ENCODE measurements at places on chromosomes 6 and 20.

DNA sequence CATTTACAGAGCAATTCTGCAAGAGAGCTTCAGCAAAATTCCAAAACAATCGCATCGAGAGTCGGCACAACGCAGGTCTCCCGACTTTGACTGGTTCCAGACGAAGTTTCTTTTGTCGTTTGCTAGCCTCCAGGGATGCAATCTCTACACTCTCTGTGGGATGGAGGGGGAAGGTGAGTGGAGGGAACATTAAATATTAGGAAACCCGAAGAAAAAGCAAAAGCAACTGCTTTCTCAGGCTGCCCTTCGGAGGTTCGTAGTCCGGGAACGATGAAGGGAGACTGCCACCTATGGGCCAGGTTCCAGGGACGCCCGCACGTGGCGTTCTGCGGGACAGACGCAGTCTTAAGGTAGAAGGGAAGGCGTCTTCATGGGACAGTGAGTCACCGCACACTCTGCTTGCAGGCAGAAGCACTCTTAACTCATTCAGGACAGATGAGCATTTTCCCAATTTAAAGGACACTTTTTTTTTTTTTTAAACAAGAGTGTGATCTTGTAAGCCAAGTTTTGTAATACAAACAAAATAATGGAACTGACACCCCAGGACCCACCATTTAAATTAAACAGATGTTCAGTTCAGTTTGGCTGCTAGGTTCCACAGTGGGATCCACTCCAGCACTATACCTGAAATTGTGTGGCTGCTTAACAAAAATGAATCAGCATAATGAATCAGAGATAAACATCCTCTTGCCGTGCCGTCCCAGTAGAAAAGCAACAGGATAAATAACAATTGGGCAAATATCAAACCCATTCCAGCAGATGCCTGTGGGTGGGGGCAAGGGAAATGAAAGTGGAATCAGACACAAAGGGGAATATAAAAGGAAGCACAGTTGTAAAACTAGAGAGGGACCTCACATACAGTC lies 65.8 kb upstream of the ARMC2 start:
- peak; percentile 8 for DNase-seq

- DNase-seq: no peak
Measured at GRCh38 chr20:5919626-5920544, 30.4 kb downstream of the TRMT6 start.

GRCh38 chr6:34412643-34413214 lies 13.1 kb downstream of the RPS10 start:
- DNase-seq: no peak

DNA sequence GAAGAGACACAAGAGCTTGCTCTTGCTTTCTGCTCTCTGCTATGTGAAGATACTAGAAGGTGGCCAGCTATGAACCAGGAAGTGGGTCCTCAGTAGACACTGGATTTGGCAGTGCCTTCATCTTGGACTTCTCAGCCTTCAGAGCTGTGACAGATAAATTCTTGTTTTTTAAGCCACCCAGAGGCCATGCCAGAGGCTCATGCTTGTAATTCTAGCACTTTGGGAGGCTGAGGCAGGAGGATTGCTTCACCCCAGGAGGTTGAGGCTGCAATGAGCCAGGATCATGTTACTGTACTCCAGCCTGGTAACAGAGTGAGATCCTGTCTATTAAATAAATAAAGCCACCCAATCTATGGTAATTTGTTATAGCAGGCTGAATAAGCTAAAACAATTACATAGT lies 185.5 kb upstream of the SALL4 start:
- no peak for DNase-seq

DNA sequence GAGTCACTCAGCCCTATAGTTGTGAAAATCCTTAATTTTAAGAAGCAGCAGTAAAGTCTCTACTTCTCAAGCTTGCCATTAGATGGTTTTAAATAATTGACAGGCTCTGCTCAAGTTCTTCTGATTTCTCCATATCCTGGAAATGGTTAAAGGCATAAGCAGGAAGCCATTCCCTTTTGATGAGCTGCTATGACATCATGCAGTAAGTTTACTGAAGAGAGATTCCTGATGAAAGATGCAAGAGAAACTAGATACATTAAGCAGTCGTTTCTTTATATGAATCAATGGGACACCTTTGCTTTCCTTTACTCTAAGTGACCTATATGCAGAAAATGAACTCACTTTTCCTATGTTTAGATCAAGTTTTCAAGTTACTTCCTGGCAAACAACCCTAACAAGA lies 9.8 kb downstream of the POPDC3 start:
- DNase-seq: no peak

DNA sequence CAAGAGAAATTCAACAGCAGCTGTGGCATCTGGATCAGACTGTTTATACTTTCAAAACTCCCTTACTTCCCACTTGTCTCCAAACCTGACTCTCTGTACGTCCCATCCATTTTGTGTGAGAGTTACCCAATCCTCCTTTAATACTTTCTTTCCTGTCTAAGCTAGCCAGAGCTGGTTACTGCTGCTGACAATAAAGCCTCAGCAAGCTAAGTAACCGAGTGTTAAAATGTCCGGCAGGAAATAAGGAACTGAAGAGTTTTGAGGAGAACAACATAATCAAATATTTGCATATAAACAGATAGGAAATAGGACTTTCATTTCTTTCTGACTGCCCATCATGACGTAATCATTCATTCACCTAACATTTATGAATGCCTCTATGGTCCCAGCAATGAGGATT lies 11.6 kb downstream of the TMEM30A start:
- no peak for DNase-seq

DNA sequence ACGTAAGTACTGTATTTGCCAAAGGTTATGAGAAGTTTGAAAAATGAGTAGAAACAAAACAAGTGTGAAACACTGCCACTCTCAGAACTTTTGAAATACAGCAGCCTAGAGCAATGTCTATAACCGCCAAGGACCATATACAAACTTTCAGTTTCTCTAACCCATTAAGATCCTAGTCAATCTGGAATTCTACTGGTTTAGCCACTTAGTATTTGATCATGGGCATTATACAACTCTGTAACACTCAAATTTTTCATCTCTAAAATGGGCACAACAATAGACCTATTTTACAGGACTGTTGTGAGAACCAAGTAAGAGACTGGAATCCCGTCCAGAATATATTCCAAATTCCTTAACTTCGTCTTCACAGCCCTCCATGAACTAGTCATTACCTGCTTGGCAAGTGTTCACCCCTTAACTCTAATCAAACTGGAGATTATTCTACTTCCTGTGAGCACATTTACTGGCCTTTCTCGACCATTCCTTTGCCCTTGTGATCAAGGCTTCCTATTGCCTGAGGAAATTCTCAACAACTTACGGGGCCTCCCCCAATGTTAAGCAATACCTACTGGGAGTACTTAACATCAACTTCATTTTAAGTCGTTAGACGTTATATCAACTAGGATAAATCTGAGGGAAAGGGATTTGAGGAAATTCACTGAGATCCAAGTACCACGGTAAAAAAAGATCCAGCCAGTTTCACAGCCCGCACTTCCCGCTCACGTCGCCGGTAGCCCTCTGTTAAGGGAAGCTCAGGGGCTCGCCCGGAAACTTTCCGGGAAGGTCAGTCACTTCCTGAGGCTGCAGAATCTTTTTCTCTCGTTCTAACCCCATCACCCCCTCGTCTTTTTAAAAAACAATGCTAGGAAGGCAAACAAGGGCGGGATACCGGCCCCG lies 1.1 kb downstream of the EIF2S2 start:
- no peak for DNase-seq

GRCh38 chr6:6319952-6320811 lies at the start of gene F13A1:
F13A1 (minus strand) TSS chr6:6320662; CDS start chr6:6318664, 1,998 bp downstream.
- no peak for DNase-seq

- no peak for DNase-seq
Measured at GRCh38 chr6:90715093-90715655, 128.3 kb upstream of the MAP3K7 start.

DNA sequence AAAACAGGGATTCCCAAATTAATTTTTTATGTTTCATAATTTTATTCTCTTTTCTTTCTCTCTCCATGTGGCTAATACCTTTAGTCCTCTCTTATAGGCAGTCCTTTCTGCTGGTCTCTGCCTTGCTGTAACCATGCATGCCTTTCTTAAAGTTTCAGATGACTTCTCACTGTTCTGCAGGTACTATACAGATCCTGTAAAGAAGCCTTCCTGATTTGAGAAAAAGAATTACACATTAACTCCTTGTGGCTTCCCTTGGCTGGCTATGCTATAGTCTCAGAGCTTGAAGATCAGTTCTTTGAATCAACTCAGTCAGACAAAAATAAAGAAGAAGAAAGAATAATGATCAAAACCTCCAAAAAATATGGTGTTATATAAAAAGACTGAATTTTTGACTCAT lies 7.3 kb upstream of the GPR63 start:
- no peak for DNase-seq

DNA sequence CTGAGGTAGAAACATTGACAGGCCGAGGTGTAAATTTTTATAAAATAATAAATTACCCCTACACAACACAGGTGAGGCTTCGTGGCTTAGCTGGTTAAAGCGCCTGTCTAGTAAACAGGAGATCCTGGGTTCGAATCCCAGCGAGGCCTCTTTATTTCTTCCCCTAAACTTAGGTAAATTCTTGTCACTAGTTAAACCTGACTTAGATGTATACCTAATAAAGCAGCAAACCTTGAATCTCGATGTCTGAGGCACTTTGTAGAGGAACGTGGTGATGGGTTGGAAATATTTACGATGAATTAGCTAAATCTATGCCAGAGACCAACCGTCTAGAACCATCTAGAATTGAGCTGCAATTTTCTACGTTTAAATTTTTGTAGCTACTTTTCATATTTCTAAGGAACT lies 185.6 kb downstream of the OR2B2 start:
- DNase-seq: no peak

DNA sequence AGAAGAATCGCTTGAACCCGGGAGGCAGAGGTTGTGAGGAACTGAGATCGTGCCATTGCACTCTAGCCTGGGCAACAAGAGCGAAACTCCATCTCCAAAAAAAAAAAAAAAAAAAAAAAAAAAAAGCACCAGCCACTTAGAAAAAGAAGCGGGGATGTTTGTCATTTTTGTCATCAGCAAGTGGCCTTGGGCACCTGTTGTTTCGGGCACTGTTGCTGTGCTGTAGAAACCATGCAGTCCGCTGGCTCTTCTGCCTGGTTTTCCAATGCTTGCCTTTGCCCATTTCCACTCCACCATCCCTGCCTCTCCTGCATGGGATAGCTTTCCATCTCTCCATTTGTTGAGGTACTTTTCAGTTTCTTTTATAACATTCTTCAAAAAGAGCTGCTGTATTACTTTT lies 129.3 kb downstream of the ARID1B start:
- no peak for DNase-seq

DNA sequence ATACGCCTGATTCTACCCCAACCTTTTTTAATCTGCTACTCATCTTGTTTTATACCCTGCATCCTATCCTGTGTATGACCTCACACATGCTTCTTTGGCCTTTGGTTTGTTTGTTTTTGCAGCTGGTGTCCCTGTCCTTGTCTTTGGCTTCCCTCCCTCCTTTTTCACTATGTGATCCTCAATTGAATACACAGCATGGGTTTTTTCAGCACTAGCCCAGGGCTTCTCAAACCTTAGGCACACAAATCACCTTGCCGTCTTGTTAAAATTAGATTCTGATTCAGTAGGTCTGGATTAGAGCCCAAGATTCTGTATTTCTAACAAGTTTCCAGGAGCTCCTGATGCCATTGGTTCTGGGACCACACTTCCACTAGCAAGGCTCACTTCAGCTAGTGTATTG lies 321.5 kb upstream of the MAN1A1 start:
- DNase-seq: no peak

- no peak for DNase-seq
Measured at GRCh38 chr20:53708129-53708968, 114.7 kb upstream of the ZNF217 start.

- no peak for DNase-seq
Measured at GRCh38 chr20:7967199-7967844, 27.1 kb upstream of the HAO1 start.

DNA sequence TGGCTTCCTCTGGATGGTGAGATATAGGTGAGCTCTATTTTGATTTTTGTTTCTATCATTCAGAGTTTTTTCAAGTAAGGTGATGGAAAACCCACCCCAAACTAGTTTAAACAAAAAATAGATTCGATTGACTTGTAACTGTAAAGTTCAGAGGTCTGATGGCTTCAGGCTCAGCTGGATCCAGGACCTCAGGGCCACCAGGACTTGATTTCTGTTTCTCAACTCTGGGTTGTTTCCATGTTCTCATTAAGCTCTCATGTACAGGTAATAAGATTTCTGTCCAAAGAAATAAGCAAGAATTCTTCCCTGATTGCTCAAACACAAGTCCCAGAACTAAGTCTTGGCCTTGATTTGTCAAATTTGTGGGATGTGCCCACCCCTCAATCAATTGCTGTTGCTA lies 67.0 kb downstream of the DLGAP4 start:
- no peak for DNase-seq

- no peak for DNase-seq
Measured at GRCh38 chr6:159464816-159465215, 228.2 kb downstream of the SOD2 start.

DNA sequence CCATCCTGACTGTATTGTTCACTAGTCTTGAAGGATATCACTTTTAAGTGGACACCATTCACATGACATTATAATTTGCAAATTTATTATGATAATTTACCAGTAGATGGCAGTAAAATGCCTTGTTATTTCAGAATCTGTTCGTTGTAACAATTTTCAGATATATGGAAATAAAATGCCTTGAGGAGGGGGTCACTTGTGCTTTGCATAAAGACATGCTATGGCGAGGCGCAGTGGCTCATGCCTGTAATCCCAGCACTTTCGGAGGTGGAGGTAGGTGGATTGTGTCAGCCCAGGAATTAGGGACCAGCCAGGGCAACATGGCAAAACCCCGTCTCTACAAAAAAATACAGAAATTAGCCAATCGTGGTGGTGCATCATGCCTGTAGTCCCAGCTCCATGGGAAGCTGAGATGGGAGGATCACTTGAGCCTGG lies 9.0 kb upstream of the NCOA6 start:
- peak; percentile 58 for DNase-seq

- DNase-seq: no peak
Measured at GRCh38 chr6:35496036-35496840, 641 bp downstream of the TEAD3 start.

DNA sequence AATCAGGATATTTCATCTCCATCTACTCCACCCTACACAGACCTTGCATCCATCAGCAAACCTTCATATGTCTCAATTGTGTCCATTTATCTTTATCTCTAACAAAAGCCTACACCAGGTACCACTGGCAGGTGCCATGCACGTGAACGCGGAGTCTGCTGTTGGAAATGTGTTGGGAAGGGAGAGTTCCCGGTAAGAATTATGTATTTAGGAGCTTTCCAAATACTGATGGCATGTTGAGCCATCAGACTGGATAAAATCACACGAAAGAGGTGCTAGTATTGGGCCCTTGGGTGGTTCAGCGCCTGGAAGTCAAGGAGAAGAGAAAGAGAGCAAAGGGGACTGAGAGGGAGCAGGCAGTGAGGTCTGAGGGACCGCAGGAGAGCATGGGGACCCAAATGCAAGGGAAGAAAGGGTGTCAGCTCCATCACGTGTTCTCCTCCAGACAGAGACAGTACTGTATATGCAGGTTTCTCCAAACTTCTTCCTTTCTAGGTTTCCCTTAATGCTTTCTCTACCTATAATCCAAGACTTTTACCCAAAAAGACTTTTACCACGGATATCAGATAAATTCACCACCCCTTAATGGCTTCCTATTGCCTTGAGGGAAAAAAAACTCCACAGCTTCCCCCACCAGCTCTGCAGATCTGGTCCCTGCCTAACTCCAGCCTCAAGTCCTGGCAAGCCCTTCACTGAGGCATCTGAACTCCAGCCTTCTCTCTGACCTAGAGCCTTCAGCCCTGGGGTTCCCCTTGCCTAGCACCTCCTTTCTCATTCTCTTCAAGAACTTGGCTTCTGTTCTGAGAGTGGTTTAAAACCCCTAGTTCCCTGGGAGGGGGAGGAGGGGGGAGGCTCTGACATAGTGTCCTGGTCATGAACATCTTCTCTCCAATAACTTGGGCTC lies 4.8 kb upstream of the ZNF217 start:
- no peak for DNase-seq

GRCh38 chr6:144715344-144715743 lies 430.2 kb downstream of the UTRN start:
- no peak for DNase-seq

Measured in COR-L47 (cell line).